ENCODE measurements at places on chromosomes 13 and 19.

- no peaks in the 10 kb centered on the region for H3K27me3 ChIP-seq
- H3K4me1 ChIP-seq, result no peaks in the 10 kb centered on the region
- DNase-seq, result no peak
- H3K36me3 ChIP-seq, result no peaks in the 10 kb centered on the region
- no peak overlapping the region for H3K27ac ChIP-seq
These were observed 205.5 kb downstream of the EFNB2 start for GRCh38 chr13:106329941-106330340.

GRCh38 chr13:99307648-99308339, 595 bp upstream of the GPR183 start:
- H3K4me1 ChIP-seq, result peaks cover 76% of the 10 kb centered on the region
- peaks cover 4% of the 10 kb centered on the region for H3K36me3 ChIP-seq
- H3K27ac ChIP-seq, result peak overlapping the region; percentile 97
- peak overlapping the region; percentile 56 for H3K4me3 ChIP-seq
- H3K27me3 ChIP-seq, result no peaks in the 10 kb centered on the region

DNA sequence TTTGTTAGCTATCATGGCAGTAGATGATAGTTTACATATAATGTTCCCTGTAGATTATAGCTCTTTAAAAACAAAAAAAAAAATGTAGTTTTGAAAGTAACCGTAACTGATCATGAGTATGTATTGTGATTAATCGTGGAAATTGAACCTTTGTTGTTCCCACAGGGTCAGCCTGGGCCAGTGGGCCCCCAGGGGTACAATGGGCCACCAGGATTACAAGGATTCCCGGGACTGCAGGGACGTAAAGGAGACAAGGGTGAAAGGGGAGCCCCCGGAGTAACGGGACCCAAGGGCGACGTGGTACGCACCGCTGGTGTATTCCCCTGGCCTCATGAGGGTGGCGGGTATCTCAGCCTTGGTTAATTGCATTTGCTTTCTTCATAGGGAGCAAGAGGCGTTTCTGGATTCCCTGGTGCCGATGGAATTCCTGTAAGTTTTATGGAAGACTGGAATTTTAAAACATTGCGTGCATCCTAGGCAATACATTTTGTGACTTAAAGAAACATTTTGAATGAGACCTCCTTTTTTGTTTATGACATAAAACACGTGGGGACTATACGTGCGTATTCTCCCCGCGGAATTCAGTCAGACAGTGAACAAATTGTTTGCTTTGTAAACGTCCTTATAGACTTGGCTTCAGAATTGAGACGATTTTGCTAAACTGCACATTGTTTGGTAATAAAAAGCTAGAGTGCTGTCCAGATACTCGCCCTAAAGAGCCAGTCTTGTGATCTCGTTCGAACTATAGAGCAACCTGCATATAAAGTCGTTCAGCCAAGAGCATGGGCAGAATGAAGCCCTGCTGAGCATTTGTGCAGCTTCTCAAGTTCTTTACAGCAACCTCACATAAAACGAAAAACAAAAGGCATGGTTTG, 117.7 kb downstream of the COL4A2 start:
- no peaks in the 10 kb centered on the region for H3K27me3 ChIP-seq
- no peak overlapping the region for H3K4me3 ChIP-seq
- peaks cover 69% of the 10 kb centered on the region for H3K4me1 ChIP-seq
- DNase-seq, result no peak
- H3K27ac ChIP-seq, result peak overlapping the region; percentile 81
- peaks cover 38% of the 10 kb centered on the region for H3K36me3 ChIP-seq

DNA sequence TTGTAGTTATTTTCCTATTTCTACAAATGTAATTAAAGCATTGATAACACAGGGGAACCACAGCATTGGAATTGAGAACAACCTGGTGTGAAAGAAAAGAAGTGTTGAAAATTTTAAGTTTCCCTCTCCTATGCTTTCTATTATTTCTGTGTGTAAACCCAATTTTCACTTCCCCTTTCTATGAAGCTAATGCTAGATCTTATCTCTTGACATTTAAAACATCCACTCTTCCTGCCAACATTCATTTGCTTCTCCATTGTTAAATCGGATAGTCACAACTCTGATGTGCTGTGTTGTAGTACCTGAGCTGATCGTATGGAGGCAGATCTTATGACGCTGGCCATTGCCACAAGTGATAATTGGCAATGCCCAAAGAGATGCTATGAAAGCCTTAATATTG, 203.0 kb downstream of the ITGBL1 start:
- DNase-seq, result no peak
- no peaks in the 10 kb centered on the region for H3K27me3 ChIP-seq
- peaks cover 26% of the 10 kb centered on the region for H3K4me1 ChIP-seq
- no peak overlapping the region for H3K4me3 ChIP-seq
- H3K27ac ChIP-seq, result no peak overlapping the region

DNA sequence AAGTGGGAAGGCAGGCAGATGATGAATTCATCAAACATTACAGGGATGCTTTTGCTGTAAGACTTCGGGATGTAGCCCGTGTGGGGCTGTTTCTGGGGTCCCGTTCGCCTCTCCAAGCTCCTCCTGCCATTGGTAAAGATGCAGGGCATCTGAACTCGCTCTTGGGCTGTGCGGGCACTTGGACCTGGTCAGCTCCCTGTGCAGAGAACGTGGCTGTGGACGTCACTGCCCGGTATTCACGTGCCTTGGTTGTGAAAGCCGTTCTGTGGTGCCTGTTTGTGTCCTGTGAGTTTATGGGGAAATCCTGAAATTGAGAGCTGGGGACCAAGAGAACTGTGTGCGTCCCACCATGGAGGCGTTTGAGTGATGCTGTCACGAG, 5.4 kb downstream of the TFDP1 start:
- no peak overlapping the region for H3K27ac ChIP-seq
- no peak for DNase-seq
- H3K27me3 ChIP-seq, result no peaks in the 10 kb centered on the region
- H3K36me3 ChIP-seq, result peaks cover 6% of the 10 kb centered on the region
- no peak overlapping the region for H3K4me3 ChIP-seq
- peaks cover 20% of the 10 kb centered on the region for H3K4me1 ChIP-seq

DNA sequence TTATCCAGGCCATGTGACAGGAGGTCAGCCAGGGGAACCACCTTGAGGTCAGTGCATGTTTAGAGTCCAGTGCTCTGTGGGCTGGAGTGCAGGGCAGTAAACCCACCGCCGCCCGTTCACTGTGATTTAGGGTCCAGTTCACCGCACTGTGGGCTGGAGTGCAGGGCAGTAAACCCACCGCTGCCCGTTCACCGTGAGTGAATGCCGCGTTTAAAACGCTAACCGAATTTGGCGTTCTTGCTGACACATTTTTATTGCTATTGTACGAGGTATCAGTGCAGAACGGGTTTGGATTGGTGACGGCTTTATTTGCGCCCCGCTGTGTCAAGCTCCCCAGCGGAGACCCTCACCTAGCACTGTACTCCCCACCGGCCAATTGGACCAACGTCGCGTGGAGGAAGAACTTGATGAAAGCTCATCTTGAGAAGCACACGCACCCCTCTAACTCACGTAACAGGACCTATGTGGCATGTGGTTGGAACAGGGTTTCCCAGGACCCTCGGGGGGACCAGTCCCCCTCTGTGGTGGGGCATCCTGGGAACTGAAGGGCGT, 27.9 kb downstream of the C13orf46 start:
- no peaks in the 10 kb centered on the region for H3K27me3 ChIP-seq
- H3K4me1 ChIP-seq, result no peaks in the 10 kb centered on the region

GRCh38 chr13:106619688-106620555, 52.0 kb upstream of the ARGLU1 start:
- peaks cover 3% of the 10 kb centered on the region for H3K4me1 ChIP-seq
- peaks cover 3% of the 10 kb centered on the region for H3K27me3 ChIP-seq
- H3K36me3 ChIP-seq, result no peaks in the 10 kb centered on the region
- no peak overlapping the region for H3K4me3 ChIP-seq

All from chondrocyte (in vitro differentiated cells).